Melanocyte of skin (primary cell): ENCODE measurements at places on chromosomes 6 and 20. TPM values are rescaled to one million over a fixed set of nuclear protein-coding genes. Genes with fewer than 3 reads are reported as not detected.

RSPH3 gene
- total RNA-seq: 2.3 and 4.0 TPM in 2 replicates

METTL24 gene
- total RNA-seq: not detected in 2 replicates

RIMS1 gene
- total RNA-seq: under 0.01 TPM in 1 of 2 replicates, not detected in the other

C20orf144 gene
- total RNA-seq: under 0.01 and 0.34 TPM in 2 replicates

FAM209B gene
- 0.73 TPM in 1 of 2 replicates, not detected in the other for total RNA-seq

SIRPB2 gene
- total RNA-seq: not detected in 2 replicates

SPTLC3 gene
- total RNA-seq: 0.69 and 4.0 TPM in 2 replicates

SUMO4 gene
- 3.4 and 3.7 TPM in 2 replicates for total RNA-seq

HLA-DRB1 gene
- 14.0 and 17.0 TPM in 2 replicates for total RNA-seq

TCF21 gene
- total RNA-seq: not detected in 2 replicates

THBS2 gene
- 171 and 175 TPM in 2 replicates for total RNA-seq

DLK2 gene
- not detected in 2 replicates for total RNA-seq

GCNT2 gene
- total RNA-seq: 153 and 166 TPM in 2 replicates

EEF1A1 gene
- total RNA-seq: 5,147 and 12,267 TPM in 2 replicates

OR2H2 gene
- not detected in 2 replicates for total RNA-seq

ASIP gene
- not detected in 2 replicates for total RNA-seq

SLC12A5 gene
- under 0.01 TPM in 1 of 2 replicates, not detected in the other for total RNA-seq

RREB1 gene
- total RNA-seq: 25.5 and 29.1 TPM in 2 replicates

TSBP1 gene
- 0.36 TPM in 1 of 2 replicates, not detected in the other for total RNA-seq

GID8 gene
- 20.3 and 27.1 TPM in 2 replicates for total RNA-seq
